Heart right ventricle (tissue), 16 donors: ENCODE measurements at places on chromosomes 5 and 9.
A peak's percentile ranks its signal among the peaks of the same experiment; 100 is the strongest.

DNA sequence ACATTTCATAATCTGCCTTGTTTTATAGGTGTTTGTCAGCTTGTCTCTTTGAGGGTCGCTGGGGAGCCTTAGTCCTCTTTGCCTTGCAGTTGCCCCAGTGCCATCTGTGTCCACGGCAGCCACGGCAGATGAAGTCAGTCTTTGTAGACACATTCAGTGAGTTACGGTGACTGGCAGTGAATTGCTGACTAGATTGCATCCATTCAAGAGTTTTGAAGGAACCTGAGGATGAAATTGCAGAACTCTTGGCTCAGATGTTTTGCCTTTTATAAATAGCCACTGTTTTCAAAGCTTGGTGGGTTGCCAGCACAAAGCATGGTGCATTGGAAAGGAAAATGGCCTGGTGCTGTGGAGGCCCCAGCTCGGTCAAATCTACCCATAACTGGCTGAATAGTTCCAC is 125.6 kb downstream of the TRIO start:
- peak; percentile 68 for DNase-seq

DNA sequence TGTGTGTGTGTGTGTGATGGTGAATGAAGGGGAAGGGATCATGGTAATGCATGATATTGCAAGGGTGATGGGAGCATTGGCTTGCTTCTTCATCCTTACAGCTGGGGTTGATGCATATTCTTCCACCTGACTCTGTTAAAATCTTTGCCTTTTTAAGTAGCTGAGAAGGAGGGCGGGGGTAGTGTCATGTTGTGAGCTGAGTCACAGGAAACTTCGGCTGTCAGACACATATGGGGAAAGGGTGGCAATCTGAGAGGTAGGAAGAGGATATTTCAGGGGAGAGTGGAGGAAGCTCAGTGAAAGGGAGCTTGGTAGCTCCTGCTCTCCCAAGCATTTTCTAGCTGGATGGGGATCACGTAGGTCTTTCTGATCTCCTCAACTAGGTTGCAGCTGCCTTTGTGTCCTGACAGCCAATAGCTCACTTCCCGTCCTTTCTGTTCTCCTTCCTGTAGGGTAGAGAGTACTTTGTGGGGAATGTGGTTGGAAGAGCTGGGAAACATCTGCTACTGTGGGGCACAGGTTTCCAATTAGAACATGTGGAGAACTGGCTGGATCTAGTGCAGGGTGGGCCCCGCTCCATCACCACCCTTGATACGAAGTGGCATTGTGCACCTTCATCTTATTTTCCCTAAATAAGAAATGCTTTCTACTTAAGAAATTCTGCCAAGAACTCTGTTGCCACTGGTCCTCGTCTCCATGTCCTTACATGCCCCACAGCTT is 18.1 kb upstream of the CLK4 start:
- DNase-seq = no peak

- no peak for DNase-seq
Measured at GRCh38 chr5:159864885-159865691, 51.2 kb upstream of the ADRA1B start.

- DNase-seq = no peak
Measured at GRCh38 chr9:22976454-22976853, 529.8 kb downstream of the DMRTA1 start.

DNA sequence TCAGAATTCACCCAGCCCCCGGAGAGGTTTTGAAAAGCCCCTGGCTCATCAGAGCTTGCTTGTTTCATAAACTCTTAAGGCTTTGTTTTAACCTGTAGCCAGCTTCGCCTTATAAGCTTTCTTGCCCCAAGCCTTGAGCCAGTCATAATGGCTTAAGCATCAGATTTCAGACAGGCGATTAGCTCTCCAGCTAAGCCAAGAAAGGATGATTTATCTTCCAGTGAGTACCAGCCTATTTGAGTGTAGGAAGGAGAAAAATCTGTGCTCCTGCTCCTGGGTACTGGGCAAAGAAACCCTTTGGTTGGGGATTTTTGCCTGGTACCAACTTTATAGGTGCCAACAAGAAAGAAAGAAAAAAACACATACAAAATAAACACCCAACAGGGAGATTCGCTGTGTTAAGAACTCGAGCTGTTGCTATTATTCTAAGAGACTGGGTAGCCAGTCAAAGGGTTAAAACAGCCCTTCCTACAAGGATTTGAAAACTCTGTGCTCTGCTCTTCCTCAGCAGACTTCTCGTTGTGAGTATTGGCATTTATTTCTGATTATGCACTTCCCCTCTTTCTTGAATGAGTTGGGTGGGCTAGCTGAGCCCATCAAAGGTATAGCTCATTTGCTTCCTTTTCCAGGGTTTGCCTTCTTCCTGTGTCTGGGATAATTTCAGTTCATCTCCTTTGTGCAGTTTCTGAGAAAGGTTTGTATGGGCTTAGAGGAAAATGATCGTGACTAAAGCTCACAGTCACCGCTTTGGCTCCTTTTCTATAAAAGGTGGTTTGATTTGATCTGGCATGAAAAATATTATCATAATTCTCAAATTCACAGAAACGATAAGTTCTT is 157.2 kb upstream of the DMRT1 start:
- DNase-seq = no peak
